ENCODE measurements at places on chromosomes 4 and X. TPM values are rescaled to one million over a fixed set of nuclear protein-coding genes. Genes with fewer than 3 reads are reported as not detected.

DNA sequence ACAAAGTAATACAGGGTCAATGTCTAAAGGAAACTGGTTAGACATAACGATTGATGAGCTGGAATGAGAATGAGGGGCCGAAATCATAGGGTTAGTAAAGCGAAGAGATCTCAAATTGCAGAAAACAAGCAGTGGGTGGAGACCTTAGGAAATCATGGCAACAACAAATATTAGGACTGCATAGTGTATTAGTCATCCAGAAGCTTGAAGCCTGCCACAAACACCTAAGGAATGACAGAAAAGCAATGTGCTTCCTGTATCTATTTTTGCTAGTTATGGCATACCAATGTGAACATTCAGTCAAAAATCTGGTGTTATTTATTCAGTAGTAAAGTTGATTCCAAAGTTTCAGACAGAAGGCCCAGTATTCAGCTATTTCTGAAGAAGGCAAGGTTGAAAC, 410.9 kb upstream of the CT83 start:
- DNase-seq: no peak

DNA sequence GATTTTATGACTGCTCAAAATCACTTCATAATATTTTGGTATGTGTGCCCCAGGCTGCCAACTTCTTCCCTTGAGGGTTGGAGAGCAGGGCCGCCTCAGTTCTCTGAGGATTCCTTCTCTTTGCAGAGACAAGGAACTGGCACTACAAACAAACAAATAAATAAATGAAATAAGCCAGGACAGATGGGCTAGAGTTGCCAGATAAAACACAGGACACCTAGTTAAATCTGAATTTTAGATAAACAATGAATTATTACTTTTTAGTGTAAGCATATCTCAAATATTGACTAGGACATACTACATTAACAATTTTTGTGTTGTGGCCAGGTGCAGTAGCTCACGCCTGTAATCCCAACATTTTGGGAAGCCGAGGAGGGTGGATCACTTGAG, 122.5 kb downstream of the FHDC1 start:
- DNase-seq: no peak

DNA sequence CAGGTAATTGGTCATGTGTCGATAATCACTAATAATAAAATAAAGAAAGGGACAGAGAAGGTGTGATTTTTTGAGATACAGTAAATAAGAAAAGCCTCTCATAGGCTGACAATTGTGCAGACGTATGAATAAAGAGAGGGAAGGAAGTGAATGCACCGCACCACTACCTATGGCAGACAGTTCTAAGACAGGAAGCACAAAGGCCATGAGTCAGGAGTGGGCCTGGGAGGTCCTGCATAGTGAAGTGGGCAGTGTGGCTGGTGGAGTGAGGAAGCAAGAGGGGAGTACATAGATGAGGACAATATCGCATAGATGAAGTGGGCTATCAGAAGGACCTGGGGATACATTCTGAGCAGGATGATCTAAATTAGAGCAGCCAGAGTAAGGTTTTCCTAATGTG, 75.6 kb downstream of the BMP3 start:
- no peak for DNase-seq

DNA sequence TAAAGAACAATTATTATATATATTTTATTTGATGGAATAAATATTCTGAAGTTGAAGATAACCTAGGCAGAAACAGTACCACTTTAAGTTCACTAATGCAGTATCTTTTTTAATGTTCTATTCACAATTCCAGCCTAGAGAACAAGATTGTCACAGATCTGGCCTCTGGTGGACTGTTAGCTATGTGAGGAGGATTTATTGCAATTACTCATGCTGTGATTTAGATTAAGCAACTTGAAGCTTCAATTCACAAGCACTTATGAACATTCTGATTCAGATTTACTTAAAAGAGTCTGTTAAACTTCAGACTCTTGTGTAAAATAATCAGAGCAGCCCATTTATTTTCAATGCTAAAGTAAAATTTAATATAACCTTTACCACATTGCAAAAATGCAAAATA, 1489.8 kb downstream of the STIM2 start:
- no peak for DNase-seq

- DNase-seq: peak; percentile 88
These were observed 64.6 kb downstream of the ANAPC4 start for GRCh38 chr4:25441519-25442117.

GRCh38 chr4:3710451-3711182, 55.6 kb upstream of the ADRA2C start:
- no peak for DNase-seq

Gene CRMP1
- total RNA-seq: 0.37 TPM

Measured in dermis blood vessel endothelial cell (primary cell).